ENCODE measurements at places on chromosomes 3 and 15. TPM values are rescaled to one million over a fixed set of nuclear protein-coding genes. Genes with fewer than 3 reads are reported as not detected.
A peak's percentile ranks its signal among the peaks of the same experiment; 100 is the strongest.

GRCh38 chr3:11774296-11774877, 72.3 kb downstream of the TAMM41 start:
- no peak for DNase-seq

GRCh38 chr3:90092994-90093393, 985.6 kb downstream of the EPHA3 start:
- no peak for DNase-seq

DNA sequence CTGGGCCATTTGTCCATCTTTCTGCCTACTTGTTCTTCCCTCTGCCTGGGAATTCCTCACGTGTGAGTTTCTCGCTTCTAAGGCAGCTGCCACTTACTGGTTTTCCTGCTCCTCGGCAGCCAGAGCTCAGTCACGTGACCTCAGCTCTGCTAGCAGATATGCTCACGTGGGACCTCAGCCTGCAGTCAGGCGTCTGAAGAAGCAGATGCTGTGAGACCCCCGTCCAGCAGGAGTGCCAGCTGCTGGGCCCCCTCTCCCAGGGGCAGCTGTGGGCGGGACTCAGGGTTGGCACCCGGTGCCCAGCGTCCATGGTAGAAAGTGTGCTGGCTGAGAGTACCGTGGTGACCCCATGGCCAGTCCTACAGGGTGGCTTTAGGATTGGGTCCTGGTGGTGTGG, 161.3 kb upstream of the TLE3 start:
- DNase-seq = peak; percentile 70

- no peak for DNase-seq
Observed at GRCh38 chr15:54197995-54198394, 219.8 kb downstream of the UNC13C start.

CCK gene
- polyA plus RNA-seq = 3.9 TPM

LRRIQ4 gene
- polyA plus RNA-seq = 0.10 TPM

SERPINI2 gene
- polyA plus RNA-seq = not detected

PLA1A gene
- 0.22 TPM for polyA plus RNA-seq

All from muscle of arm (tissue), 14 donors.